Stimulated activated CD4-positive, alpha-beta T cell treated with anti-CD3 and anti-CD28 coated beads, TNF-alpha, amount 100 ng/mL, for 1 hour (primary cell): ENCODE measurements at places on chromosomes 2 and 18.

- no peak for DNase-seq
Measured at GRCh38 chr2:128876986-128877983, 558.6 kb upstream of the HS6ST1 start.

GRCh38 chr2:195318440-195319111 lies 338.4 kb upstream of the SLC39A10 start:
- peak; percentile 2 for DNase-seq

- DNase-seq = no peak
Measured at GRCh38 chr2:102074152-102074783, 68.3 kb upstream of the IL1R1 start.

DNA sequence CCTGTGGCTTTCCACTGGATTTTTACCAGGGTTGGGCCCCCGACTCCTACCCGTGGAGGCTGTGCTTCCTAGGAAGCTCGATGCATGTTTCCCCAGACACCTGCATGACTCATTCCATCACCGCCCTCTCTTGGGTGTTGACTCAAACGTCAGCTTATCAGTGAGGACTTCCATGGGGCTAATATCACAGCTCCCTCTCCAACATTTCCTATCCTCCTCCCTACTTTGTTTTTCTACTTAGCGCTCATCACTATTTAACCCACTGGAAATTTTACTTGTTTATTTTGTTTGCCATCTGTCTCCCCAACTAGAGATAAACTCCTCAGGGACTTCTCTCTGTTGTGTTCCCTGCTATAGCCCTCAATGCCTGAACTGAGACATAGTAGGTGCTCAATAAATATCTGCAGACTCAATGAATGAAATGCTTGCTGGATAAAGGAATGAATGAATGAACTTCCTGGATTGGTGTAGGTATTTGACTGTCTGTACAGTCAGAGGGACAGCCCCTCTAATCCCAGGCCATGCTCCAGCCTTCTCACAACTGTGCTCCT lies 89.7 kb upstream of the MSH2 start:
- DNase-seq = no peak

DNA sequence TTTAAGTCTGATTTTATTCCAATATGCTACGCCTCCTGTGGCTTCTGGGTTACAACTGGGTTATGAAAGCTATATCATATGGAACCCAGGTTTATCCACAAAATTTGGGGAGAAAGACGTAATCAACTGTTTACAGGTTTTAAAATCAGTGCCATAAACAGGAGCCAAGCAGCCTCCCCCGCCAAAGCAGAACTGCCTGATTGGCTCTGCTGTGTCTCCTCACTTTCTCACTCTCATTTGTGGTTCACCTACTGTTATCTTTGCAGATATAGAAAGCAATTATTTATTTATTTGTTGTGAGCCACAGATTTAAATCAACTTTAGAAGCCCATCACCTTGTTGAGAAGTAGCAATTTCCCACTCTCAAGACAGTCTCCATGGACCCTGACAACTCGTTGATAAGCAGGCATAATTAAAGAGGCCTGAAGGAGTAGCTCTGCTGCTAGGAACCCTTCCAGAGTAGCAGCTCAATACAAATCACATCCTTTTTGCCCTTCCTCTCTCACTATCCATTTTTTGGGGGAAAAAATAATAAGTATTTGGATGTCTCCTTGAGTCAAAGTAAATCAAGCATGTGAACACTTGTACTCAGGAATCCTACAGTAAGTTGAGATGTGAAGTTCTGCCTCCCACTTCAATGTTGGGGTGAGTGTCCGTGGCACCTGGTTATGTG lies 191.0 kb upstream of the CCDC150 start:
- no peak for DNase-seq

DNA sequence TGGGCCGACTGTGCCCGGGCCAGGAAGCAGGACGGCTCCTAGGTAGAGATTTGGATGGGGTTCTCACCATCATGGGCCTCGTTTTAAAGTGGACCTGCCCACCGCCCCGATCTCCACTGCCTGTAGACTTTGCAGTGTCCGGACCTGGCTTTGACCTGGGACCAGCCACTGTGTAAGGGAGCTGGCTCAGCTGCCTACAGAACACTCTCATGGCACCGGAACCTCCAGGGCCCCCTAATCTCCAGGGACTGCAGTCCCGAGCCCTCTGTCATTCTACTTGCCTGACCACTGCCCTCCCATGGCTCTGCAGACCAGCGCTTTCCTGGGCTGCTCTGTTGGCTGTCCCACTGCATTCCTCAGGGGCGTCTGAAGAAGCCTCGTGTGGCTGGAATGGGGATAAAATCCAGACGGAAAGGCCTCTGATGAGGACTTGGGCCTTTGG lies 120.8 kb downstream of the GLI2 start:
- DNase-seq = no peak

DNA sequence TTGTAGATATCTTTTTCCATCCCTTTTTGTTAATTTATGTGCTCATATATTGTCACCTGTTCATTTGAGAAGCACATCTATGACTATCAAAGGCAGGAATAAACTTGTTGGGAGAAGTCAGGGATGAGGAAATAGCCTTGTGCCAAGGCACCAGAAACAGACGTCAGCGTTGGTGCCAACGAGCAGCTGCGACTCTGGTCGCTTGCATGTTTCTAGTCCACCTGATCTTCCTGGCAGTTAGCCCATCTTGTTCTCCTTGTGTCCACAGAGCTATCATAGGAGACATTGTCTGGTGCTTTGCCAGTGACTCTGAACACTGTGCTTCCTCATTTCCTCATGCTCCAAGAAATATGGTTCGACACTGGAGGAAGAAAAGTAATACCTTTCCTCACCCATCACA lies 374.4 kb downstream of the PTPRM start:
- no peak for DNase-seq

- DNase-seq = no peak
Measured at GRCh38 chr2:162710287-162710890, 128.2 kb downstream of the KCNH7 start.

- no peak for DNase-seq
Measured at GRCh38 chr2:221468317-221468716, 103.8 kb downstream of the EPHA4 start.

- DNase-seq = peak; percentile 24
Measured at GRCh38 chr2:98412751-98413458, 31.8 kb upstream of the INPP4A start.

- no peak for DNase-seq
Measured at GRCh38 chr2:70954886-70955285, 19.2 kb downstream of the ATP6V1B1 start.

GRCh38 chr2:172198361-172198760 lies 95.7 kb upstream of the DLX2 start:
- DNase-seq = no peak
